Esophagus mucosa (tissue), 1 donor: ENCODE measurements at places on chromosomes 3 and 15.

DNA sequence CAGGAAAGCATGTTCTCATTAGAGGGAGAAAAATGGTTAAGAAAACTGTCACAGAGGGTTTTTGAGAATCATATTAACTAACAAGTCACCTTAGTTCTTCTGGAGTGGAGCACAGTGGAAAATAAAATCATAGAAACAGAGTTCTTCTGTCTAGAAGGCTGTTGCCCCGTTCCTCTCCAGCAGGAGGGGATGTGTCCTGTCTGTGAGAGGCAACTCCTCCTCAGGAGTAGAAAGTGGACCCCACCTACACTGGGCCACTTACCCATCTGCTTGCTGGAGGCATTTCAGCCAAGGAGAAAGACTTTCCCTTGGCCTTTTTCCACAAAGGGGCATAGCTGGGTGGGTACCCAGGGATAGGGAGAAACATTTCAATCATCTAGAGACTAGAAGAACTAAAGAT lies 106.6 kb downstream of the SSR3 start:
- ATAC-seq: no peak

- ATAC-seq: peak; percentile 41
These were observed 11.1 kb upstream of the RTP2 start for GRCh38 chr3:187713504-187713903.

DNA sequence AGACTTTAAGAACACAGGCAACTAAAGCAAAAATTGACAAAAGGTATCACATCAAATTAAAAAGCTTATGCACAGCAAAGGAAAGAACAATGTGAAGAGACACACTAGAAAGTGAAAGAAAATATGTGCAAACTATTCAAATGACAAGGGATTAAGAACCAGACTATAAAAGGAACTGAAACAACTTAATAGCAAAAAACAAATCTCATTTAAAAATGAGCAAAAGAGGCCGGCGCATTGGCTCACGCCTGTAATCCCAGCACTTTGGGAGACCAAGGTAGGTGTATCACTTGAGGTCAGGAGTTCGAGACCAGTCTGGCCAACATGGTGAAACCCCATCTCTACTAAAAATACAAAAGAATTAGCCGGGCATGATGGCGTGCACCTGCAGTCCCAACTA lies 14.4 kb downstream of the NGLY1 start:
- ATAC-seq: no peak

GRCh38 chr3:15326673-15327072 lies 5.7 kb downstream of the SH3BP5 start:
- no peak for ATAC-seq

DNA sequence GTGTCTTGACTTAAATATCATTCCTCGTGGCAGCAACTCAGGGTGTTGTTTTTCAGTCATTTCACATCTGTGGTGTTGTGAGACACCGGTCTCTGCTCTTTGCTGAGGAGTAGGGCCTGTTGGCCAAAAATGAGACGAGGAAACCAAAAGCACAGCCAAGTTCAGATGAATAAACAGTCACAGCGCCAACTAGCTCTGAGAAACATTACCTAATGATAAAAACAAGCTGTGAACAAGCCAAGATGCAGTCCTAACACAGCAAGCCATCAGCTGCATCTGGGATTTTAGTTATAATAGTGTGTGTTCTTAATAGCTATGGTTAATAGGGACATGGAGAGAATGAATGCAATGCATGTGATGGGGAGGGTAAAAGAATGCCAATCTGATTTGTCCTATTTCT lies 843.4 kb upstream of the DPPA4 start:
- ATAC-seq: no peak

DNA sequence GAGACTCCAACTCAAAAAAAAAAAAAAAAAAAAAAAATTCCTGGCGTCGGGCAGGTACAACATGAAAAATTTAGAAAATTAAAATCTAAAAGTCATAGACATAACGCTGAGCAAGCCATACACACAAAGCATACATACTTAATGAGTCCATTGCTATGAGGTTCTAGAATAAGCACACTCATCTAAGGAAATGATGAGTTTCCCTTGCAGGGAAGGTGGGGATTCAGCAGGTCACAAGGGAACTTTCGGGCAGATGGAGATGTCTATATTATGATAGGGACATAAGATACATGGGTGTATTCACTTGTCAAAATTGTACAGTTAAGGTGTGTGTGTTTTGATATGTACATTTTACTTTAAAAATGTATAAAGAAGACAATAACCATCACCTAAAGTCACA lies 120.2 kb upstream of the LIPC start:
- ATAC-seq: no peak

DNA sequence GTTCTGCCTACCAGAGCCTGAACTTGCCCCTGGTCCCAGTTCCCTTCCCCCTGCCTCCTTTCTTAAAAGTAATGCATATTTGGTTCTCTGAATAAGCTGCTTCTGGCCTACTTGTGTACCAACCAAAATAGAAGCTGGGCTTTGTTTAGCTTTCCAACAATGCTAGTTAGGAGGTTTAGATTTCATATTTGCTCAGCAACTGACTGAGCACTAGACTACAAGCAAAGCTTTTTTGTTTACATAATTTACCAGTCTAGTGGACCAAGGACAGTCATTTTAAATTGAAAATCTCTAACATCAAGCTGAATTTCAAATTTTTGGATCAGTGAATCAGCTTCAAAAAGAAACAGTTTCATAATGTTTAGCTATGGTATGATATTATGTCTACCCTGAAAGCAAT lies 331.2 kb downstream of the ULK4 start:
- no peak for ATAC-seq

DNA sequence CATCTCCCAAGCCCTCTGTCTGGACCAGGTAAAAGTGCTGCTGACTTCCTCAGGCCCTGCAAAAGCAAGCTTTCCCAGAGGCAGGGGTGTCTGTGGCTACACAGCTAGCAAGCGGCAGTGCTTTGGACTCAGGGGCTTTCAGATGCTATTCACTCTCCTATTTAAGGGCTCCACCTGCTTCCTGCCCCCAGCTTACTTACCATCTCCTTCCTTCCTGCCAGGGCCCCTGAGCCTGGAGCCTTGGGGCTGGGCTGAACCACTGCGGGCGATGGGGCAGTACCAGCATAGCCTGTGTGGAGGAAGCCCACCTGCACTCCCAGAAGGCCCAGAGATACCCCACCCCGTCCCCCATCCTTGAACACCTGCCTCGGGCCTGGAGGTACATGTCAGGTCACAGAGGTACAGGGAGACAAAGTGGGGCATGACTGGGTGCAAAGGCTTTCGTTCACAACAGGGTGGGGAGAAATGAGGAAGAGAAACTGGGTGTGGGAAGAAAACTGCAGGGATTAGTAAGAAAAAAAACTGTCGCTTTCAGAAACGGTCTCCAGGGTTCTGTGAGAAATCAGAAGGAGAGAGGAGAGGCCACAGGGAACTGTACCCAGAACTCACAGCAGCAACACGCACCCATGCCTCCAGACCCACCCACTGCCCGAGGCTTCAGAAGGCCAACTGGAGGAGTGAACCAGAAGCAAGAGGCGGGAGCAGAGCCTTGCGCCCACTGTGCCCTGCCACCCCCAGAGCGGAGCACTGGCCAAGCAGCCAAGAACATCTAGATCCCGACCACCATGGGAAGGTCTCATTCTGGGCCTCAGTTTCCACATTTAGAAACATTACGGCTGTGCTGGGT lies 49.5 kb downstream of the CCDC12 start:
- ATAC-seq: peak; percentile 76

DNA sequence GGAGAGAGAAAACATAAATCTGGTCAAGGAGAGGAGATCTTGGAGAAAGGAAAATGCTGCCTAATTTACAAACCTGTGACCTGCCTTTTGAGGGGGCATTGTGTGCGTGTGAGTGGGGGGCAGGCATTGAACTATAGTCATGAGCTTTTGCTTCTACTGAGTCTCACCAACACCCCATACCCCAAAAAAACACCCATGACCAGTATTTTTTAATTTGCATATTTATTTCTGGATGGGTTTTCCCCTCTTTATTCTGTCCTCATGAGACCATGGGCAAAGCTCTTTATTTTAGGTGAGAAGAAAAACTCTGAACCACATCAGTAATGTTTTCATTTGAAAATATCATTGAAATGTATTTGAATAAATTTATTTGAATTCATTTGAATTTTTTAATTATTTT lies 20.6 kb downstream of the CD80 start:
- ATAC-seq: no peak

DNA sequence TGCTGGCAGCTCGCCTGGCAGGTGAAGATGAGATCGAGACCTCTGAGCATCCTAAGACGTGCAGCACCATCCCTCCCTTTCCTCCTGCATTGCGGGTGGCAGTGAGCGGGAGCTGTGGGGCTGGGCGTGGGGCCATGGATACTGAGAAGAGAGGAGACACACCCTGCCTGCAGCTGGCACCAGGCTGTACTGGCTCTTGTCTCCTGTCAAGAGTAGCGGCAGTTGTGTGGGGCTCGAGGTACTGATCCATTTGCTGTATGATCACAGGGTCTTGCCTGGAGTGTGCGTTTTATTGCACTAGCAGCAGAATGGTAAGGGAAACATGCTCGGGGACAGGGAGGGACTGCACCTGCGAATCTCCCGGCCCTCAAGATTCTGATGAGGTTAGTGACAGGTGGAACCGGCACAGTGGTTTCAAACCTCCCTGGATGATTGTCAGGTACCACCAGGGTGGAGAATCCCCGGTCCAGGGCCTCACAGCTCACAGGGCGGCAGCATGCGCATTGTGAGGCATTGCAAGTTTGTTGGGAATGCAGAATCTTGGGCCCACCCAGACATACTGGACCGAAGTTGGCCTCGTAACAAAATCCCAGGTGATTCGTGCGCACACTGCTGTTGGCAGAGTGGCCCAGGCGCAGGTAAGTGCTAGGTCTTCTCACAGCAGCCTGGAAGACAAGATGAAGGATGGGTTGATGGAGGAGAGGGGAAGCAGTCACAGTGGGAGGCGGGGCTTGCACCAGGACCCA lies 14.1 kb downstream of the SYNM start:
- no peak for ATAC-seq

GRCh38 chr15:91552555-91552954 lies 301.0 kb upstream of the SLCO3A1 start:
- ATAC-seq: no peak

DNA sequence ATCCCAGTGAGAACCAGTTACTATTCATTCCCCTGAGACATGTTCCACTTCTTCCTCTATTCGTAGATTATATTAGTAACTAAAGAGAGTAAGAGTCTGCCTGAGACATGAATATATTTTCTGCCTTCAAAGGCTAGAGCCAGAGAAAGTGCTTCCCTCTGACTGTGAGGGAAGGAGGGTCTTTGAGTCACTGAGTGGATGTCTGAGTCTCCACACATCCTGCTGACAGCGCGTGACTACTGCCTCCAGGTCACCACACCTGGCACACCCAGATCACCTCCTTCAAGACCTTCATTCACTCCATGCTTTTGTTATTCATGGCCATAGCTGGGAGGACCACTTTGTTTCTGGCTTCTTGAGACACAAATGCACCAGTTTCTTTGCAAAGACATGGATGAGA lies 135.6 kb downstream of the SOX2 start:
- peak; percentile 56 for ATAC-seq

DNA sequence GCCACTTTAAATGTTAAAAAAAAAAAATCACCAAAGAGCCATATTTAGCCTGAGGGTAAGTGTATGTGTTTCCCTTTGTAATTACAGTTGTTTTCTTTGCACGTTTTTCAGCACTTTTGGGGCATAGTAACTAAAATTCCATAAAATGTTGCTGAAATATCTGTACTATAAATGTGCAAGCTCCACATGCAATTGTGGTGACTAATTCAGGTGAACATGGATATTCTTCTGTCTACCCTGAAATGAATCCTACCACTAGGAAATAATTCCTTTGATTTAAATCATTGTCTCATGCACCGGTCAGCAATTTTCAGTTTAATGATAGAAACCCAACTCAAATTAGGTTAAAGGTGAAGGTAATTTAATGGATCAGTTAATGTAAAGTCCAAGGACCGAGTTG lies 13.1 kb upstream of the TFG start:
- no peak for ATAC-seq

DNA sequence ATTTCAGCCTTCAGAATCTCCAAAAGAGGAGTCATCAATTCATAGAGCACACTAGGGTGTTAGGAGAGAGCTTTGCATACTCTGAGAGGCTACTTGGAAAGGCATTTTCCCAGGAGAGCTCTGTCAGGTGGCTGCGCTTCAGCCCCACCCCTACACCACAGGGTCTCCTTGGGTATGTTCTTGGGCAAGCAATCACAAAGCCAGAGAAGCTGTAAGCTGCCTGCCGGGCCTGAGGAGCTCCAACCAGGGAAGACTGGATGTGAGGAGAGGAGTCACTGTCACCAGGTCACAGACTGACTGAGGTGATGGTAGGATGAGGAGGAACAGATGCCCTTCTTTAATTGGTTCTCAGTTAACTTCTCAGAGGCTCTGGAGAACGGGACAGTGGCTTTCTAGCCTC lies 9.8 kb upstream of the RPSA start:
- ATAC-seq: no peak

DNA sequence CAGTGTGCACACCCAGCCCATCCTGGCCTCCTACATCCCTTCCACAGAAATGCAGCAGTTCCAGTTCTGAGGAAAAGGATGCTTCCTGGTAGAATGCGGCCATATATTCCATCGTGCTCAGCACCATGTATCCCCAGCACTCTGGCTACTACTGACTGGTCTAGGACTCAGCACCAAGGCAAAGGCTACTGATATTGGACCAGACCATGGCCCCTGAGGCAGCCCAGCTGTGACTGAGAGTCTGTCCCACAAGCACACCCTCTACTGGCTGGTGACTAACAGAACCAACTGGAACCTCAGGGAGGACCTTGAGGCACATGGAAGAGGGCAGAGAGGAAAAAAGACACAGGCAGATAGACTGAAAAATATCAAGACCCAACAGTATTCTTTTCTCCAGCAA lies 30.0 kb downstream of the TARS3 start:
- ATAC-seq: peak; percentile 43

DNA sequence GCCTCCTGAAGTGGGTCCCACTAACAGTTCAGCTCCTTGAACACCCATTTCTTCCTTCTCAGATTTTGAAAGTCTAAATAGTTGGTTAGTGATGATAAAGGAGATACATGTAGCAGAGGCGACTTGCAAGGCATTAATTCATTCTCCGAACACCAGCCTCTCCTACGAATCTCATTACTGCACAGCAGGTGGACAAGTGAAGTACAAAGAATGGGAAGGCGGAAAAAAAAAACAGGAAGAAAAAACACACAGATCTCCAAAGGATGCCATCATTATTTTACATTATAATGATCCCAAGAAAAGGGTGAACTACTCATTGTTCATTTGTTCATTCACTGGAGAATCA lies 276.5 kb downstream of the MAGI1 start:
- ATAC-seq: no peak

- no peak for ATAC-seq
These were observed 30.2 kb downstream of the EPHB3 start for GRCh38 chr3:184591789-184592188.
